Stimulated activated CD4-positive, alpha-beta T cell treated with anti-CD3 and anti-CD28 coated beads, Interleukin-4, amount 100 ng/mL, for 48 hours (primary cell): ENCODE measurements at places on chromosomes 2 and 18.

GRCh38 chr2:224861266-224861665, 145.1 kb upstream of the CCDC195 start:
- no peak for DNase-seq

DNA sequence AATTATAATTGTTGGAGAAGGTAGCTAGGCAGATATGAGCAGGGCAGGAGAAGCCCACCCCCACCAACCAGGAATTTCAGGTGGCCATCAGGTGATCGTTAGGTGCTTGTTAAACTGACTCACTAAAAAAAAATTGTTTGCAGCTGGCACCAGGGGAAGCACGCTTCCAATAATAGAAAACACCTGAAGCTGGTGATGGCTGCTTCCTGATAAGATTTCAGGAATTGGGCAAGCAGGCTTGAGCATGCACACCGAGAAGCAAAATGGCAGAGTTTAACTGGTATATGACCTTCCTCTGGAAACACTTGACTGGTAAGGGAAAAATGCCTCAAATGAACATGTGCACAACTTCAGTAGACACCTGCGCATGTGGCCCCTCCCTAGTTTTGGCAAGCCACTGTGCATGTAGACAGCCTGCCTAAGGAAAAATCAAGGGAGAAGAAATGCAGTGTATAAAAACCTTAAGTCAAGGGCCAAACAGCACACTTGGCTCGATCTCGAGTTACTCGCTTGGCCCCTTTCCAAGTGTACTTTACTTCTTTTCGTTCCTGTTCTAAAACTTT, 292.8 kb downstream of the CCDC85A start:
- DNase-seq: no peak

- no peak for DNase-seq
Observed at GRCh38 chr2:119227346-119227745, 3.7 kb downstream of the STEAP3 start.

- no peak for DNase-seq
Observed at GRCh38 chr2:235568431-235568830, 74.6 kb downstream of the AGAP1 start.

GRCh38 chr2:98550165-98550564, 58.1 kb downstream of the COA5 start:
- no peak for DNase-seq

DNA sequence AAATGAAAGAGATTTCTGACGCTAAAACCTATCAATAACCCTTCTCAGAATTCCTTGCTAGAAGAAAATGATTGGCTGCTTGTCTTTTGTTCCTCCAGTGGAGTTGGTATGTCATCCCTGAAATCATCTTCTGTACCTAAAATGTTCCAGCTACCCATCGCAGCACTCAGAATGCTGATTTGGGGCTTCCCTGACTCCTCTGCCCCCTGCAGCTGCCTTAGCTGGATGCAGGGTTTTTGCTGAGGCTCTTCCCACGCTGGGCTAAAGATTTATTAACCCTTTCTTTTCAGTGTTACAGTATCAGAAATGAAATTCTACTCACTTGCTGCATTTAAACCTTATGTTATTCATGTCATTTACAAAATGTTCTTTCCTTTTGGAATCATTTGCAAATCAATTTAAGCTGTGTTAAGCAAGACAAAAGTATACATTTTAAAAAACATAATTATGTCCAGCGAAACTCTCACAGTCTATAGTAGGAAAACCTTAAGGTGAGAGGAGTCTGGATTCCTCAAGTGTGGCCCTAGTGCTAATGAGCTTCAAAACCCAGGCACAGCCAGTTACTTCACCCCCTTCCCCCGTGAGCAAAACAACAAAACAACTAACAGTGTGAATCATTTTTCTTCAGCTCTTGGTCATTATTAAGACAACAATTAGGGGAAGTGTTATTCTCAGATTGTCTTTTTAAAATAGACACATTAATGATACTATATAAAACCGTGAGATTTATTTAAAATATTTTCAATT, 32.8 kb downstream of the PKP4 start:
- no peak for DNase-seq

DNA sequence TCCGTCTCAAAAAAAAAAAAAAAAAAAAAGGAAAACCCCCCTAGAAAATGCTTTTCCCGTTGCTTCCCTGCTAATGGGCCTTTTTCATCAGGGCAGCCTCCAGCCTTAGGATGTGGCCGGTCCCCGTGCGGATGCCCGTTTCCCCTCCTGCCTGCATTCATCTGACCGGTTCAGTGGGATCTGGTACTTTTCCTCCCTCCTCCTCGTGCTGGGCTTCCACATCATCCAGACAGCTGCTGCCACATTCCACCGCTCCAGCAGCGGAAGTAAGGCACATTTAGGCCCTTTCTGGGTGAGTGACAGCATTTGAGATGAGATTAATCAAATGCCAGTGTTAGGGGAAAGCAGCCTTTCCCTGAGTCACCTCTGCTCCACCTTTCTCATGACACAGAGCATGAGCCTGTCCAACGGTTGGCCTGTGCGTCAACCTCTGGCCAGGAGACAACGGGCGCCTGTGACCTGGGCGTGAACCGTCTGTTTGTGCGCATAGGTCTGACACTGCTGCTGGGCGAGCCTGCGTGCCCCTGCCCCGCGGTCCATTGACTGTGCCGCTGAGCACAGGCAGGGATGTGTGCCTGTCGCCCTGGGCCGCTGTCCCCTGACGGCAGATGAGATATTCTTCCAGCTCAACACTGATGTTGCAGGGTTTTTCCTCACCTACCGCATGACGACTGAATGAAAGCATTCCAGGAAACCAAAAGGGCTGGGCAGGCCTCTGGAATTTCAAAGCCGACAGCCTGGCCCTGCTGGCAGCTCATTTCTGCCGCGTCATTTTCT, 174.0 kb downstream of the TGIF1 start:
- DNase-seq: no peak

DNA sequence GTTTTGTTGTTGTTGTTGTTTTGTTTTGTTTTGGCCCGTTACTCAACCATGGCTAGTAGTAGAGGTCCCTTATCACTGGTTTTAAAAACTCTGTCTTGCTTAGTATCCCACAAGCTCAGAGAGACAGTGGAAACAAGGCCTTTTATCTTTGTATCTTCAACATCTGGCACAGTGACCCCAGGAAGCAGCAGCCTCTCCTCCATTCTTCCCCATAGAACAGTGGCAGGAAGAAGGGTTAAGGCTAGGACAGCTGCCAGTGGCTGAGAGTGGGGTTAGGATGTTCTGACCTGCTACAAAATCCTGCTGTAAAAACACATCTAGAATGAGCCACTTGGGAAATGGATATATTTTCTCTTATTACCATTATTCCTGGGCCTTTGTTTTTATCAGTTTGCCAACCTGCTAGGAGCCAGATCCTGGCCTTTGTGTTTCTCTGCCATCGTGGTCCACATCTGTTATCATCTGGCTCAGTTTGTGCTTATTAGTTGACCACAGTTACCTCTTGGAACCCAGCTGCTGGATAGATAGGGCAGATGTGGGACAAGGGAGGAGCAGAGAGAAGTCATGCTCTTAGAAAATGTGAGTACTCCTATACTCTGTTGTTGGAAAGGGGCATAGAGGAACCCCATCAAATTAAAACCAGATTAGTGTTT, 246.8 kb downstream of the AGPS start:
- DNase-seq: no peak

GRCh38 chr18:53018791-53019190, 678.8 kb downstream of the DCC start:
- DNase-seq: no peak

DNA sequence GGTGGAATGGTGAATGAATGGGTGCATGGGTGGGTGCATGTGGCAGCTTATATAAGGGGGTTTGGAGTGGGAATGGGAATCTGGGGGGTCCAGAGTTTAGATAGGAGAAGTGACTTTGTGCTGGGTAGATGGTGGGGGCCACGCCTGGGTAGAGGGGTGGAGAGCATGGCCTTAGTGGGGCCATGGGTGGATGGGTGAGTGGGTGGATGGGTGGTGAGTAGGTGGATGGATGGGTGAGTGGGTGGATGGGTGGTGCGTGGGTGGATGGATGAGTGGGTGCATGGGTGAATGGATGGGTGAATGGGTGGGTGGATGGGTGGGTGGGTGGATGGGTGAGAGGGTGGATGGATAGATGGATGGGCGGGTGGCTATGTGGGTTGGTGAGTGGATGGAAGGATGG, 53.9 kb downstream of the MYO7B start:
- no peak for DNase-seq

GRCh38 chr2:85215448-85216401, 82.5 kb downstream of the TCF7L1 start:
- DNase-seq: no peak

DNA sequence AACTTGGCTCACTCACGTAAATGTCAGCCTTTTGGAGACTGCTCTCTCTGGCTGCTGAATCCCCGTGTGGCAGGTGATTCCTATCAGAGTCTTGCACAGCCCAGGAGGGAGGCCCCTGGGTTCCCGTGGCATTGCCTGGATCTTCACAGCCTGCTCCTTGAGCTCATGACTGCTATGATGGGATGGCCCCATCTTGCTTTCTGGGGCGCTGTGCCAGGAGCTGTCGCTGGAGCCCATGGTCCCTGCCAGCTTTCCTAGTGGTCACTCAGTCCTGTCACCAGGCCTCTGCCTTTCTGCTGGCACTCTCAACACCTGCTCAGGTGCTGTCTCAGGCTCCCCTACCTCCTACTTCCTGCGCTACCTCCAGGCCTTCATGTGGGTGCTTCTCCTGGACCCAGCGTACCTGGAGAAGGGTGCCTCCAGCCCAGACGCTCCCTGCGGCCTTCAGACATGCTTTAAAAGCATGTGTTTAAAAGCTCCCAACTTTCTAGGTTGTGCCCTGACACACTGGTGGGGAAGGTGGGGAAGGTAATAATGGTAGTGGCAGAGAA, 110.1 kb downstream of the MCFD2 start:
- no peak for DNase-seq

GRCh38 chr18:12455496-12455895, 47.8 kb downstream of the PRELID3A start:
- no peak for DNase-seq

DNA sequence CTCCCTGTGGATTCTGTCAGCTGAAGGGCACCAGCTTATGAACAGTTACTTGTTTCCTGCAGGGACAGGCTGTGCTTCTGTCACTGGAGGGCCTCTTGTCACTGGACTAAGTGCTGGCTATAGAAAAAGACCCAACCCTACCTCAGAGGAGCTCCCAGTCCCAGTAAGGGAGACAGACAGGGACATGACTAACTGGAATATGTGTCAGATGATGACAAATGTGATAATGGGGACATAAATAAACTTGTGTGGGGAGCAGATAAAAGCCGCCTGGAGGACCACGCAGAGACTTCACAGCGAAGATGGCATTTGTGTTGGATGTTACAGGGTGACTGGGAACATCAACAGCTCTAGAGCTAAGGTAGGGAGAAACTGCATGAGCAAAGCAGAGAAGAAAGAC, 95.0 kb downstream of the MAPRE2 start:
- no peak for DNase-seq

- DNase-seq: no peak
Observed at GRCh38 chr18:8362863-8363262, 246.4 kb upstream of the RAB12 start.

DNA sequence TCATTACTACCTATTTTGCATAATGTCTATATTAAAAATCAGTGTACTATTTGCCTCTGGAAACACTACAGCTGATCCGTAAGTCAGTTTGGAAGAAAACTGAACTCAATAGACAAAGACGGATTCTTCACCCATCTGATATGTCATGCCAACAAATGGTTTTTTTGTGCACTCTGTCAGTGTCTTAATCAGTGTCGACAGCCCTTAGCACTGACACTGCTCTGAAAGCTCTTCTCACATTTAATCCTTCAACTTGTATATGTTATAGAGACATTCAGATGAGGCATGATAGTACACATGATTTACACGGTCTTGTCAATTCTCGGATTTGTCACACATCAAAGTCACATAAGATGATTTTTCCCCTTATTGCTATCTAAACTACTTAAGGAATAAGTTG, 347.5 kb upstream of the GALNT5 start:
- no peak for DNase-seq

DNA sequence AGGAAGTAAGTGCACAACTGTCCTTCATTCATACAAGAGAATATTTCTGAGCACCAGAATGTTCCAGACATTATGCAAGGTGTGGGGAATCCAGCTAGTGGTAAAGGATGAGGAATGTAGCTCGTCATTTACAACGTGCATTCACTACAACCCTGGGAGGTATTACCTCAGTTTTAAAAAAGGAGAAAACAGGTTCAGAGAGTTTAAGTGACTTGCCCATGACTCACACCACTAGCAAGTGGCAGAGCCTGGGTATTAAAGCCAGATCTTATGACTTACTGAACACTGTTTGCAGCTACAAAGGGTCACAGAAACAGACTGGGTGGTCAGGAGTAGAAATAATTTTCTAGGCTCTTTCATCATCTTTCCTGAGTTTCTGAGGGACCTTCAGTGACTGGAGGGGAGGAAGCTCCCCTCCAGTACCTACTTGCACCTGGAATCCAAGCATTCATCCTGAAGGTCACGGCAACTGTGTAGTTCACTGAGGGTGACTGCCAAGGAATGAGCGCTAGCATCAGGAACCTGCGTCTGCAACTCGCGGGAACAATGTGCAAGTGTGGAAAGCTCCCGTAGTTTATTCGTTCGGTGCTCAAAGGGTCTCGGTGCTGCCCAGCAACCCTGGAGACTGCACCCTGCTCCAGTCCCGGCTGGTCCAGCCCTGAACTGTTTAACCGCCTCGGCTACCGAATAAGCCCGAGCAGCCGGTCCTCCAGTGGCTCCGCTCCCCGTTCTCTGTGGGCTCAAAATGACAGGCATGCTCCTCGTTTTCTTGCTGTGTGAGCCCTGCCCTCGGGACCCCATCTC, 647 bp downstream of the CCDC121 start:
- no peak for DNase-seq

DNA sequence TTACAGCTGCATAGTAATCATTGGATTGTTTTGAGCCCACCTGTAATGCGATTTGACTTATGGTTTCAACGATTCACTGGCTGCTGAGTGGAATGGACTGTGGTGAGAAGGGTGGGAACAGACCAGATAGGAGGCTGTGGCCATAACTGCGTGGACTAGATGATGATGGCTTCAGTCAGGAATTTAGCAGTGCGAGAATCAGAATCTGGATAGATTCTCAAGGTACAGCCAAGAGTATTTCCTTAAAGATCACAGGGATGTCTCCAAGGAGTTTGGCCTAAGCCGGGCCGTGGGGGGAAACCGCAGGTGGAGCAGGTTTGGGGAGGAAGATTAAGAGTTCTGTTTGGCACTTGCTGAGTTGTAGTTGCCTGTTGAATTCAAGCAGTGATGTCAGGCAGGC, 44.0 kb upstream of the CHMP1B start:
- DNase-seq: no peak

DNA sequence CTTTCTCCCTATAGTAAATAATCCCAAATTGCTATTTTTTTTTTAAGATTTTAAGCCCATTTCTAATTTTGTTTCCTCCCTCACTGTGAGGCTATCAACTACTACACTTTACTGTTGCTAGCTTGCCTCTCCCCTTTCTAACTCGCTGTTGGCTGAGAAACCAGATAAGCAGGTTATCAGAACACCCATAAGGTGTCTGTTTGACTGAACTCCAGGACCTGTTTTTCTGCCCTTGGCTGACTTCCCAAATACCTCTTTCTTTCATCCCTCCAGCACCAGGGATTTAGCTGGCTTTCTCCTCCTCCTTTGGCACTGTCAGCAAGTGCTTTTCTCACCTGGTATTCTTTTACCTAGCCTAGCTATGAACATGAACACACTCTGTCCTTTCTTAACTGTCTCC, 11.1 kb downstream of the TRAK2 start:
- DNase-seq: no peak

GRCh38 chr2:47046271-47046670, 108.8 kb downstream of the STPG4 start:
- no peak for DNase-seq
